ENCODE measurements at places on chromosomes 3 and 15.

- DNase-seq, result no peak
Observed at GRCh38 chr3:193686665-193687483, 93.9 kb downstream of the OPA1 start.

DNA sequence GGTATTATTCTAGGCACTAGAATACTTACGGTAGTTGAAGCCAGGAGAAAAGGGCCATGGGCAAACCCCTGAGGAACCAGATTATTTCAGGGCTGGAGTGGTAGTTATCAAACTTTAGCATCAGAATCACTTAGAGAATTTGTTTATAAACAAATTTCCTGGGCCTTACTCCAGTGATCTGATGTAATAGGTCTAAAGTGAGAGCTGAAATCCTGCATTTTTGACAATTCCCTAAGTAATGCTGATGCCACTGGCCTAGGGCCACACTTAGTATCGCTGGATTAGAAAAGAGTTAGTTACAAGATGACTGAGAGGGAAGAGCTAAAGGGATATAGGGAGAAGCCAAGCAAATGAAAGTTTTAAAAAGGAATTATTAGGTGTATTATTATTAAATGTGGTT lies 412.5 kb upstream of the THRB start:
- no peak for DNase-seq

DNA sequence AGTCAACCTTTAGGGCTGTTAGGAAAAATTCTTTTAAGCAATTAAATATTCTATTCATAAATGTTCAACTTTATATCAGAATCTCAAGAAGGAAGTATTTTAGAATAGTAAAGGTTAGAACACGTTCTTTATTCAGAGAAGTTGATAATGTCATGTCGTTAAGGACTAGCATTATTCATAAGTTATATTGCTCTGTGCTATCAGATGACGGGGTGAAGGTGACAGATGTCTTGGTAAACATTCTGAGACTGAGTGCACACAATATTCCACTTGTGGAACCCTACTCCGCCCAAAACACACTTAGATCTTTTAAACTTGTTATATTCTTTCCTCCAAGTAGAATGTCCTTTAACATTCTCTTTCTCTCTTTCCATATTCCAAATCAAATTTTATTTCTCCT lies 7.9 kb downstream of the AP4E1 start:
- no peak for DNase-seq

GRCh38 chr3:176428552-176428951 lies 768.7 kb downstream of the TBL1XR1 start:
- DNase-seq, result no peak

DNA sequence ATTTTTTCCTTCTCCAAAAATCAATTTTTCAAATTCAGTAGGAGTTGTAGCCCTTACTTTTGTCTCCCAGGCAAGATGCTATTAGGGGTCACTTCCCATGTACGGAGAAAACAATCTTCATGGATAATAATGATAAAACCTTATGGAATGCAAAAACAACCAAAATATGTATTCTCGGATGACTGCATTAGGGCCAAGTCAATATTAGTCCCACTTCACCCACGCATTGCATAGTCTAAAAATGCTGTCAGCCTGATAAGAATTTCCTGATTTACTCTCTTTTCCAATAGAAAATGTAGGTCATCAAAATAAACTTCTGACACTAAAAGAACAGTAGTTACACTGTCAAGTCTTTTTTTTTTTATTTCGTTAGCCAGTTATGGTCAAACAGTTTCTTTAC lies 2.7 kb downstream of the VGLL3 start:
- DNase-seq, result no peak

GRCh38 chr3:130971208-130971607 lies 55.4 kb downstream of the ASTE1 start:
- no peak for DNase-seq

DNA sequence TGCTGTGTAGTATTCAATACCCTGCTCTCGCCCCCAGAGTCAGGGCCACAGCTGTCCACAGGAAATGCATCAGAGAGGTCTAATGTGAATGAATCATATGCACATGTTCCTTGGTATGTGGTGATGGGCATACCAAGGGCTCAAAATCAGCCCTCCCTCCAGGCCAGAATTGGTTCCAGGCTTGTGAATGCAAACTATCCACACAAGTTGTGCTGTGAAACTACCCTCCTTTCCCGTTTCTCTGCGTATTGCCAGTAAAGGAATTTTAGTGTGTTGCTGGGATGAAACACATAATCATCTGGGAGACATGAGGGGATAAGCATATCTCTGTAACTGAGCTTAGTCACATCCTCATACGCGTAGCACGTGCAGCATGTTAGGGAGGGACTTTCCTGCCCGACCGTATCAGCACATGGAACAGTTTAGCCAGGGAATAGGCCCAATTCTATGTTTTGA lies 9.2 kb upstream of the MME start:
- DNase-seq, result no peak

- DNase-seq, result peak; percentile 26
Observed at GRCh38 chr15:78069462-78070029, 8.0 kb downstream of the TBC1D2B start.

DNA sequence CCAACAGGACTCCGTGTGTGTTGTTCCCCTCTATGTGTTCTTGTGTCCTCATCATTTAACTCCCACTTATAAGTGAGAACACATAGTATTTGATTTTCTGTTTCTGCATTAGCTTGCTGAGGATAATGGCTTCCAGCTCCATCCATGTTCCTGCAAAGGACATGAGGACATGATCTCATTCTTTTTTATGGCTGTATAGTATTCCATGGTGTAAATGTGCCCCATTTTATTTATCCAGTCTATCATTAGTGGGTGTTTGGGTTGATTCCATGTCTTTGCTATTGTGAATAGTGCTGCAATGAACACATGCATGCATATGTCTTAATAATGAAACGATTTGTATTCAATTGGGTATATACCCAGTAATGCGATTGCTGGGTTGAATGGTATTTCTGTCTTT lies 28.5 kb upstream of the TOP2B start:
- no peak for DNase-seq

All from activated CD4-positive, alpha-beta T cell treated with anti-CD3 and anti-CD28 coated beads for 36 hours (primary cell).